Mucosa of gallbladder (tissue), 1 donor: ENCODE measurements at places on chromosomes 3 and 15. TPM values are rescaled to one million over a fixed set of nuclear protein-coding genes. Genes with fewer than 3 reads are reported as not detected.

Gene GOLGA8S
- total RNA-seq = 0.29 TPM

Gene ATP1B3
- 75.4 TPM for total RNA-seq

Gene GPR171
- total RNA-seq = 2.0 TPM

Gene CLDN18
- total RNA-seq = 6.7 TPM

Gene GCHFR
- 33.1 TPM for total RNA-seq

Gene P3H2
- total RNA-seq = 11.4 TPM

Gene EPHA3
- 15.3 TPM for total RNA-seq

Gene CNTN4
- 5.2 TPM for total RNA-seq

Gene PIGZ
- total RNA-seq = 7.5 TPM

Gene ROBO1
- total RNA-seq = 9.6 TPM

Gene CD200
- 10.5 TPM for total RNA-seq

Gene NXPE3
- total RNA-seq = 13.2 TPM

Gene IL5RA
- 0.60 TPM for total RNA-seq

Gene CCR1
- 4.8 TPM for total RNA-seq

Gene PDCD10
- 33.5 TPM for total RNA-seq

Gene CYP8B1
- 2.8 TPM for total RNA-seq

Gene FLNB
- total RNA-seq = 119 TPM

Gene SELENOT
- 116 TPM for total RNA-seq

Gene RFTN1
- 11.4 TPM for total RNA-seq
